Activated T-cell treated with anti-CD3 and anti-CD28 coated beads for 24 hours (primary cell): ENCODE measurements at places on chromosomes 7 and 10.

- no peak for DNase-seq
Measured at GRCh38 chr10:96212911-96213310, 58.5 kb downstream of the BLNK start.

DNA sequence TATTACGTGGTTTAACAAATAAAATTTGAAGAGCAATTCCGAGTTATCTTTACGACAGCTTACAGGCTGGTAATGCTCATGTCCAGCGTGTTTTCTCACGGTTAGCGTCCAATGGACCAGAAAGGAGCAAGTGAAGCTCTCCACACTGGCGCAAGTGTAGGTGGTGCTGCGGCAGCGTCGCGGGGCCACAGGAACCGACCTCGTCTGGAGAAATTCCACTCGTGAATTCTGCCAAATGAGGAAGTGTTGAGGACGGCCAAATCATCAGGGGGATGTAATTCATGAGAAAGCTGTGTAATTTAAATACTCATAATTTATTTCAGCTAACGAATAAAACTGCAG lies 350 bp upstream of the ZNF37A start:
- DNase-seq: peak; percentile 1

DNA sequence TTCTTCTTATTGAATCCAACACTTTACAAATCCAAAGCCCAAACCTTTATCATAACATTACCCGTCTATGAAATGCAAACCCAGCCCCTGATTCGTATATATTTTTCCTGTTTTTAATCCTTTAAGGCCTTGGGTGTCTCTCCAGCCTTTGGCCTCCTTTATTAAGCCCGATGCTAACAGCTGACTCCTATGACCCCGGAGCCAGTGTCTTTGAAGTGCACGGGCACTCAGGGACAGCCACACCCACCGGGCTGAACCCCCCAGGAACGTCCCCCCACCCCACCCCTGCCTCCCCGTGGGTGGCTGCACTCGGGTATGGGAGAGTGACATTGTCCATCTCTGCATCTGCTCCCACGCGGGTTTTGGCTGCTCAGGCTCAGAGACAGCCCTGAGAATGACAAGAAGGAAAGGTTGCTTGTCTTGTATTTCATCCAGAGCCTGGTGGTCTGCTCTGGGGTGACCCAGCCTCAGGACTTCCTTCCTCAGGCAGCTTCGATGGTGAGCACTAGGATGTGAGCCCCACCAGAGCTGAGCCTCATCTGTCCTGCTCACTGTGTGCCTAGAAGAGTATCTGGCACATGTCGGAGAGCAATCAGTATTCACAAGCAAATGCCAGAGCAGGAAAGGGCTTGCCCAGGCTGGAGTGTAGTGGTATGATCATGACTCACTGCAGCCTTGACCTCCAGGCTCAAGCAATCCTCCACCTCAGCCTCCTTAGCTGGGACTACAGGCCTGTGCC lies 210.4 kb downstream of the SKIDA1 start:
- no peak for DNase-seq

- DNase-seq: no peak
Measured at GRCh38 chr10:91592266-91592975, 40.5 kb downstream of the PPP1R3C start.
